ENCODE measurements at places on chromosomes 11 and 22.
A peak's percentile ranks its signal among the peaks of the same experiment; 100 is the strongest.

GRCh38 chr11:134478611-134479010 lies 66.6 kb upstream of the B3GAT1 start:
- DNase-seq, result no peak

- DNase-seq, result no peak
These were observed 87.8 kb downstream of the CEP164 start for GRCh38 chr11:117415358-117415896.

- DNase-seq, result no peak
These were observed 683.9 kb downstream of the TBC1D22A start for GRCh38 chr22:47446331-47446730.

GRCh38 chr11:128874427-128874826 lies 7.3 kb upstream of the KCNJ1 start:
- no peak for DNase-seq

DNA sequence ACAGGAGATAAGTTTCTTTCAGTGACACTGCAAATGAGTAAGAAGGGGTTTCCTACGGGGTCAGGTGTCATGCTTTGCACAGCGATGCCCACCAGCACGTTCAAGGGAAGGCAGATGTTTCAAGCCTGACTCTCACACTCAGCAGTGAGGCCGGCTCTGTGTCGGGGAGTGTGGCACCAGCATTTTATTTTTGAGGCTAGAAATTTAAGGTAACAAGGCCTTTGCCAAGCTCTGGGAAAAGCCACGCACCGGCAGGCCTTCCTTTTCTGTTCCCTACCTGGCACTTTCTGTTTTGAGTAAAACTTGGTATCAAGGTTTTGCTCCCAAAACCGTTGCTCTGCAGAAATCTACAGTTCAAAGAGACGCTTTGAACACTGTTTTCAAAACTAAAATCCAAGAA lies 38.0 kb downstream of the TOLLIP start:
- no peak for DNase-seq

DNA sequence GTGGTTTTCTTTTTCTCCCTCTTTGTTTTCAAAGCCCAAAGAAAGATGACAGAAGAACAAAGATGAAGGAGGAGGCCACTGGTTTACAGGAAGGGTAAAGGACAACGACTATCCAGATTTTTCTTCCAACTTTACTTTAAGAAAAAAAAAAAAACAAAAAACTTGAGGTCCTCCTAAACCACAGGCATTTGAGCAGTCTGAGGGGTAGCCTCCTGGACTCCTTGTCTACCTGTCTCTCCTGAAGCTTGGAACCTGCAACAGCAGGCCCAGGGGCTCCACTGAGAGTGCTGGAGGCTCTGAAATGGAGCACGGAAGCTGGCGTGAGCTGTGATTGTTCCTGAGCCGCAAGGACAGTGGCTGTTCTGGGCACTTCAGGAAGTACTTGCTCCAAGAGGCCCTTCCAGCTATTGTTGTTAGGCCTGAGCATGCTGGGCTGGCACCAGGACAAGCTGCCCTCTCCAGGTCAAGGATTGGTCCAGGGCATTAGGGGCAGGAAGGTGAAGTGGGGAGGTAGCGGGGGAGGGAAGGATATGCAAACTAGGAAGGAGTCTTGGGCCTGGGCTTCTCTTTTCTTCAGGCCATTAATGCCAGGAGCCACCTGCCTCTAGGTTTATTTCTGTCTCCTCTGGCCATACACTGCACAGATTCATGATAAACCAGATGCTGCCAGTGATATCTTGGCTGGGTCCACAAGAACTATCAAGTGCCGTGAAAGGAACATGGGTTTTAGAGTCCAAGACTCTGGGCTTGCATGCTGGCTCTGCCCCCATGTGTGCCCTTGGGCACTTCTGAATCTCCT lies 147.3 kb downstream of the CCDC34 start:
- no peak for DNase-seq

- no peak for DNase-seq
These were observed 1.1 kb downstream of the RBFOX2 start for GRCh38 chr22:36027579-36027934.

DNA sequence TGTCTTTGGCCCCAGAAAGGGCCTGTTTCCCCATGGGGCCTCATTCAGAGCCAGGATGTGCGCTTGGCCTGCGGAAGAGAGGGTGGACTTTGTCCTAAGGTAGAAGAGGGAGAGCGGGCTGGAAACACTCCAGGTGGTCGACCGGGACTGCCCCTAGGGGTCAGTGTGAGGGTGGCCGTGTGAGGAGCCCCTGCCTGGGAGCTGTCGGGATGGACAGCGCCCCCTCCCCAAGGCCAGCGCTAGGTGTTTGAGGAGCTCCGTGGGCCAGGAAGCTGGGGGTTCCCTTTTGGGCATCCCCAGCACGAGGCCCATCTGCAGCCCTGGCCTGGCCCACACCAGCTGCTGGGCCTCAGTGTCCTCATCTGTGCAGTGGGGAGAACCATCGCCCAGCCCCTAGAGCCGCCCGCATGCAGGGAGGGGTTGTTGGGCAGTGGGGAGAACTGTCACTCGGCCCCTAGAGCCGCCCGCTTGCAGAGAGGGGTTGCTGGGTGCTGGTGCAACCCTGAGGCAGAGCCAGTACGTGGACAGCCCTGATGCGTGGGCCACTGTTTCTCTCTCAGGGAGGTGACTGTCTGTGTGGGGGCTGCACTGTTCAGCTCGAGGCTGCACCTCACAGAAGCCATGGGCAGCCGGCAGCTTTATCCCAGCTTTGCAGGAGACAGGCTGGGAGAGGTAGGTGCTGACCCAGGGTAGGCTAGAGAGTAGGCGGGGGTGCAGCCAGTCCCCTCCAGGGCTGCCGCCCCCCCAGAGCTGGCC lies 1319.9 kb downstream of the BRD1 start:
- DNase-seq, result no peak

GRCh38 chr11:250740-251299 lies 14.0 kb downstream of the PSMD13 start:
- DNase-seq, result peak; percentile 10

DNA sequence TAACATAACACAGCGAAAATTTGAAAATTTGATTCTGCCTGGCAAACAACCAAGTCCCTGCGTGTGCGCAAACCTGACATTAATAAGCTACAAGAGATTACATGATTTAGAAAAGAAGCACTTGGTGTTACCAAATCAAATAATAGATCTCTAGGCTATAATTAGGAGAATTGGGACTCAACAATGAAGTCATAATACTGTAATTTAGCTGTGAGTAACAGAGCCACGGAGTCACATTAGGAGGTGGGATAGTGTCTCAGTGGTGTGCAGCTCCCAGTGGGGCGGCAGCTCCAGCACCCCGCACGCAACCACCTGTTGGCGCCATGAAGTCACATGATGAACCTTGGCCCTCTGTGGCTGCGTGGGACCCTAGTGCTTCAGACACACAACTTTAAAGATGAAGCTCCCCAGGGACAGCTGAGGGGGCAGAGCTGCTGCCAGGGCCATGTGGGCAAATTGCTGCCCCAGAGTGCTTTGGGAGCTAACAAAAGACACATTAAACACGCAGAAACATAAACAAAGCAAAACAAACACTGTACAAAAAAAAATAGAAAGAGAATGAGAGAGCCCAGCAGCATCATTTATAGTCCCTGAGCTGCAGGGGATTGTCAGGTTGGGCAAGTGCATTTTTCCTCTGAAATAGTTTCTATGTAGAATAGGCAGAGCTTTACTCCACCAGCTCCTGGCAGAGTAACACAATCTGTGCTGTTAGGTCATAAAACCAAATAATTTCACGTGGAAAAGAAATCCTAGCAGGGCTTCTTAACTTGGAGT lies 605.6 kb downstream of the SOX6 start:
- no peak for DNase-seq

- no peak for DNase-seq
These were observed 19.7 kb downstream of the ALG9 start for GRCh38 chr11:111851636-111852035.

DNA sequence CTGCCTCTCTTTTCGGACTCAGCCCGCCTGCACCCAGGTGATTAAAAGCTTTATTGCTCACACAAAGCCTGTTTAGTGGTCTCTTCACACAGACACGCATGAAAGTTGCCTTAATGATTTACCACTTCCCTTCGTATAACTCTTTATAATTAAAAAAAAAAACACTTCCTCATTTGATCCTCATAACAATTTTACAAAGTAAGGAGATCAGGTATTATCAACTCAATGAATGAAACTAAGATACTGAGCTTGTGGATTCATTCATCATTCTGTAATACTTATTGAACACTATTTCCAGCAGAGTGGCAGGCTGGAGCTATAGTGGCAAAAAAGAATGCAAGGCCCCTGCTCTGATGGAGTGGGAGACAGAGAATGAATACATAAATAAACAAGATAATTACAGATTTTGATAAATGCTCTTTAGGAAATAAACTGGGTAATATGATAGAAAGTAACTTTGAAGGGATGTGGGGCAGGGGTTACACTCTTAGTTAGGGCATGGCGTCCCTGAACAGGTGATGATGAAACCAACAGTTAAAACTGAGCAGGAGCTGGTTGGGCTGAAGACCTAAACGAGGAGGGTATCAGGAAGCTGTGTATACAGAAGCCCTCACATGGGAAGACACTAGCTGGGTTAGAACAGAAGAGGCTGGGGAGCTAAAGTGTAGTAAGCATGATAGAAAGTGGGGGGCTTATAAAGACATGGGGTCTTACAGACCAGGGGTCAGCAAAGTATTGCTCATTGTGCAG lies 5.4 kb upstream of the CRTAM start:
- no peak for DNase-seq

GRCh38 chr22:43363315-43364168 lies 20.4 kb upstream of the SCUBE1 start:
- DNase-seq, result no peak

DNA sequence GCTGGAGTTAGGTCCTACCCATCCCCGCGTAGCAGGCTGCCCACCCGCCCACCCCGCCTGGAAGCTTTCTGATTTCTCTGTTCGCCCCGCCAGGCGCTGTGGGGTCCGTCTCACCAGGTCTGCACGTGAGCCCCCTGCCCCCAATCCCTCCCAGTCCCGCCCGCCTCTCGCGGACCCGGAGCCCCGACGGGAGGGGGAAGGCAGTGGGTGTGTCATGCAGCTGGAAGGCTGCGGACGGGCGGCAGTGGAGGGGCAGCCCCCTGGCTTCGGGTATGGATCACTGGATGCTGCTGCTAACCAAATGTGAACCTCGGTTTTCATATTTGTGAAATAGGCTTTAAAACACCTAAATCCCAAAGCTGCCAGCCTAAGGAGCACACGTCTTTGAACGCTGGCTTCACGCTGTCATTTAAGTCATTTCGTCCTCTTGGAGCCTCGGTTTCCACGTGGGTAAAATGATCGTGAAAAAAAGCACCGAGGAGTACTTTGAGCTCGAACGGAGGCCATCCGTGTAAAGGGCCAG lies 568 bp upstream of the BIK start:
- DNase-seq, result no peak

GRCh38 chr11:35950082-35950481 lies 6.2 kb downstream of the LDLRAD3 start:
- no peak for DNase-seq

DNA sequence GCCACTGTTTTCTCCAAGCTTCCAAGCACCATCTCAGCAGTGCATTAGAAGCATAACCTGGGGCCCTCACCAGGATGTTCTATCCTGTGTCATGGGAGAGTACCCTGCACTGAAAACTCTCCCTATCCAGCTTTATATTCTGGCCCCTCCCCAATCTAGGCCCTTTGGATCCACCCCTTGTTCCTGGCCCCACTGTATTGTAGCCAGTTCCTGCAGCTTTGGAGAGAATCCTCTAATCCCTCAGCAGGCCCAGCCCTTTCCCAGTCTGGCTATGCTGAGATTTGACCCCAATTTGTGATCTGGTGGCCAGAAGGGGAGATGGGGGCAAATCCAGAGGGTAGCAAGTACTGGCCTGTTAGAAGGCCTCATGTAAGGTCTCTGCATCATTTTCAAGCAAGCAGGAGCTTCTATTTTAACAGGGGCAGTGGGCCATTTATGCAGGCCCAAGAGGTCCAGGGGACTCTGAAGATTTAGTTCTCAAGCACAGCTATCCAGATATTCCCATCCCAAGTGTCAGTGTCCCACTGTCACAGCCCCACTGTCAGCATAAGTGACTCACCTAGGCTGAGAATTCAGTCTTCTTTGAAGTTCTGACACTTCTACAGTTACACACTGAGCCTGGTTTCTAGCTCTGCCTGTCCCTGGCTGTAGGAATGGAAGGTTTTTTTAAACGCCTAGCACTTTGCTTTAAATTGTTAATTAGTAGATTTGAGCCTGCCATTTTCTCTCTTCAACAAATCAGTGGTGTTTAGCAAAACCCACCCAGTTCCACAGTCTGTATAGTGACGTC lies 589.5 kb upstream of the CADM1 start:
- DNase-seq, result no peak

- DNase-seq, result no peak
These were observed 16.1 kb upstream of the RELT start for GRCh38 chr11:73359930-73360742.

- DNase-seq, result no peak
These were observed 627.3 kb upstream of the KIRREL3 start for GRCh38 chr11:127627629-127628457.

DNA sequence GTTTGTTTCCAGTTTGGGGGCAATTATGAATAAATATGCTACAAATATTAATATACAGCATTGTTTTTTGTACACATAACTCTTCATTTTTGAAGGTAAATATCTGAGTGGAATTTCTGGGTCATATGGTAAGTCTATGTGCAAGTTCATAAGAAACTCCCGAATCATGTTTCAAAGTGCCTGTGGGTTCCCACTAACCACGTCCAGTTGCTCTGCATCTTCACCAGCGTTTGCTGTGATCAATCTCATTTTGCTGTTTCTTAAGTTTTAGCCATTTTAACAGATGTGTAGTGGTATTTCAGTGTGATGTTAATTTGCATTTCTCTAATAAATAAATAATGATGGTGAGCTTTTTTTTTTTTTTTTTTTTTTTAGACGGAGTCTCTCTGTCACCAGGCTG lies 14.2 kb upstream of the CSRP3 start:
- DNase-seq, result no peak

- no peak for DNase-seq
These were observed 388.8 kb downstream of the LUZP2 start for GRCh38 chr11:24885580-24886173.

DNA sequence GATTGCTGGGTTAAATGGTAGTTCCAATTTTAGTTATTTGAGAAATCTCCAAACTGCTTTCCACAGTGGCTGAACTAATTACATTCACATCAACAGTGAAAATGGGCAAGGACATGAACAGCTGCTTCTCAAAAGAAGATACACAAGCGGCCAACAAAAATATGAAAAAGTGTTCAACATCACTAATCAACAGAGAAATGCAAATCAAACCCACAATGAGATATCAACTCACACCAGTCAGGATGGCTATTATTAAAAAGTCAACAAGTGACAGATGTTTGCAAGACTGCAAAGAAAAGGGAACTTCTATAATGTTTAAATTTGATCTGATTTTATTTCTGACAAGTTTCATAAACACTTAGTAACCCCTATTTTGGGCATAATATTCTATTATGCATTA lies 537.5 kb downstream of the DLG2 start:
- no peak for DNase-seq

Measured in hypothalamus (tissue), 51 donors.